ENCODE measurements at places on chromosomes 5 and 9.

DNA sequence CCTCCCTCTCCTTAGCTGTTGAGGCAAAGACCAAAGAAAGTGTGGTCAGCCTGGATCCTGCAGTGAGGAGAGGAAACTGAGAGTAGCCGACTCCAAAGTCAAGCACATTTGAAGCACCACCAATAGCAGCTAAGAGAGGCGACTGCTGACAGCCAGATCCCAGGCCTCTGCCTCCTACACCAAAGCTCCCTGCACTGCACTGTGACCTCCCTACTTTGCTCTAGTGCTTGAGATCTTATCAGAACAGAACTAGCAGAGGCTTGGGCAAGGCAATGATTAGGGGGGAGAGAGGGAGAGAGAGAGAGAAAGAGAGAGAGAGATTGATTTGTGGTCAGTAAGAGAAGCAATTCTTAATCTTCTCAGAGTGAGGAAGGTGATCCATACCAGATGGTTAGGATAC is 216.3 kb downstream of the CDK5RAP2 start:
- no peak for DNase-seq

DNA sequence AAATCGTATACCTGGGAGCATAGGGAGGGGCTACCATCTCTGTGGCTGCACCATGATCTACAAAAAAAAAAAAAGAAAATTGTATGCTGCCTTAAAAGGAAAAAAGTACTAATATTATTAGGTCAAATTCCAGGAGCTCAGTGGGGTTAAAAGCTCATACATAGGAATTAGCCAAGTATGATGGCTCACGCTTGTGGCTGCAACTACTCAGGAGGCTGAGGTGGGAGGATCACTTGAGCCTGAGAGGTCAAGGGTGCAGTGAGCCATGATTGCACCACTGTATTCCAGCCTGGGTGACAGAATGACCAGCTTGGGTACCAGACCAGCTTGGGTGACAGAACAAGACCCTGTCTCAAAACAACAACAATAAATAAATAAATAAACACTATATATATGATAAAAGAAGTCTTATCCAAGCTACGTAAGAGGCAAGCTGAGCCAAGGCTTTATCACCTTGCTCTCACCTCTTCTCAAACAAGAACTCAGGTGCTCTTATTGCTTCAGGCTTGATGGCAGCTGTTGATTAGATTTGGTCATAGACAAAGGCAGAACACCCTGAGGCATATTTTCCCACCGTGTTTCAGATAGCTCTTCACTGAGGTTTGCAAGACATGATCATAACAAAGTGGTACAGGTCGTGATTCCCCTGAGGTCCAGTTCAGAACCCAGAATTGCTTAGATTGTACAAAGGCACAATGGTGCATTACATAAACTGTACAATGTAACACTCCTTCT is 3.3 kb upstream of the FBXW11 start:
- DNase-seq, result no peak

DNA sequence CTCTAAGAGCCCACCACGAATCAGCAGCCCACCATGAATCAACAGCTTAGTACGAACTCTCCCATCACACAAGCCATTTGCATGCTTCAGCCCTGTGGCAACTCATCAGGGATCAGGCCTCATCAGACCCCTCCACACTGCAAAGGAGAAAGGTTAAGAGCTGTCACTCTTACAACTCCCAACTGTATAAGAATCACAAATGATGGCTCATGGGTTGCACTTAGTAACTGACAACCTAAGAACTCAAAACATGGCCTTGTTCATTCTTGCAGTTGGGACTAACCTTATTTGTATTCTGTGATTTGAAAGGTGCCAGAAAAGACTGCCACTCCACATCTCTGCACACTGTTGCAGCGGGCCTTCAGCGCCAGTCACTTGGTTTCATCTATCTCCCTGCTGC is 149.1 kb upstream of the ZNF366 start:
- DNase-seq, result no peak

GRCh38 chr9:35716230-35716629 is 15.8 kb downstream of the TLN1 start:
- DNase-seq, result no peak

- no peak for DNase-seq
Measured at GRCh38 chr9:27203783-27204182, 93.2 kb downstream of the EQTN start.

DNA sequence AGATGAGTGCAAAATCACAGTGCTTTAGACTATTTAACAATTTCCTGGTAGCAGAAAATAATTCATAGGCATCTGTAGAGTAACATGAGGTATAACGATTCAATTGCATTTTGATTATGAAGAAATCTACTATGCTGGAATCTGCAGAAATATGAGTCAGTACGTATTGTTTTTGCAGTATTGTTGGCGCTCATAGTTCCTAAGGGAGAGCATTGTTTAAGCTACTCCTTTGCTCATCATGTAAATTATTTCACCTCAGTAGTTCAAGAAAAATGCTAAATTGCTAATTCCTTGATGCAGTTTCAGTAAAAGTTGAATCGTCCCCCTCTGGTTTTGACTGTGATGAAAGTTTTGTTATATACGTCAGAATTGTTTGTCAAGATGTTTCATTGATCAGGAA is 458.4 kb downstream of the HINT1 start:
- DNase-seq, result no peak

- no peak for DNase-seq
Measured at GRCh38 chr5:139592289-139592688, 31.1 kb downstream of the UBE2D2 start.

GRCh38 chr9:7973123-7973522 is 173.5 kb upstream of the DMAC1 start:
- no peak for DNase-seq

DNA sequence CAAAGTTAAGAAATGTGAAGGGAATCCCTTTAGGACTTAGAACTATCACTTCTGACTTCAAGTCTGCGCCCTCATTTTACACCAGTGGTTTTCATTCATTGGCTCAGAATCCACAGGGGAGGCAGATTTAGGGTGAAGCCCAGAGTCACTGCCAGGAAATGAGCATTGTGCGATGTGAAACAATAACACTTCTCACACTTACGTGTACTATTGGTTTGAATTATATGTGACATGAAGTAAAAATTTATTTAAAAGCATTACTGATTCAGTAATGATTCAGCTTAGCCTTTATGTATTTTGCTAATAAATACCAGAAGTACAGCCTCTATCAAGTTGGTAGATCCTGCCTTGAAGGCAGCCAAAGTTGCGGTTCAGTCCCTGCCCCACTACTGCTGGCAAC is 98.6 kb downstream of the PAM start:
- no peak for DNase-seq

DNA sequence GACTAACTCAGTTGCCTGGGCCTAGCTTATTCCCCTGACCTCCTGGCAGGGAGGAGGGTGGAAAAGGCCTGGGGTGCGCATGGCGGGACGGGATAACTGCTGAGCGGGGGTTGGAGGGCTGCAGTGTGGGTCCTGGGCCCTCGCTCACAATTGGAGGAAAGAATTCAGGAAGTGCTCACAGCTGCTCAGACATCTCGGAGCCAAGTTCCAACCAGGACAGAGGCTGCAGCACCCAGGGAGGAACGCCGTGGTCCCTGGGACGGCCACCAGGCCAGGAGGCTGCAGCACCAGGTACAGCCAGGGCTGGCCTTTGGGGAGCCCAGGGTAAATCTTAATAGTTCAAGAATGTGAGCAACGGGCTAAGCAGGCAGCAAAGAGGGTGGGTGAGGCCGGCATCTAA is at the start of gene SPAAR:
Gene SPAAR (plus strand): TSS at position 217 of the 400 bp plus-strand sequence. CDS start 974 bp downstream, outside the sequence.
- no peak for DNase-seq

GRCh38 chr5:176714067-176714466 is 66.8 kb downstream of the TSPAN17 start:
- no peak for DNase-seq

DNA sequence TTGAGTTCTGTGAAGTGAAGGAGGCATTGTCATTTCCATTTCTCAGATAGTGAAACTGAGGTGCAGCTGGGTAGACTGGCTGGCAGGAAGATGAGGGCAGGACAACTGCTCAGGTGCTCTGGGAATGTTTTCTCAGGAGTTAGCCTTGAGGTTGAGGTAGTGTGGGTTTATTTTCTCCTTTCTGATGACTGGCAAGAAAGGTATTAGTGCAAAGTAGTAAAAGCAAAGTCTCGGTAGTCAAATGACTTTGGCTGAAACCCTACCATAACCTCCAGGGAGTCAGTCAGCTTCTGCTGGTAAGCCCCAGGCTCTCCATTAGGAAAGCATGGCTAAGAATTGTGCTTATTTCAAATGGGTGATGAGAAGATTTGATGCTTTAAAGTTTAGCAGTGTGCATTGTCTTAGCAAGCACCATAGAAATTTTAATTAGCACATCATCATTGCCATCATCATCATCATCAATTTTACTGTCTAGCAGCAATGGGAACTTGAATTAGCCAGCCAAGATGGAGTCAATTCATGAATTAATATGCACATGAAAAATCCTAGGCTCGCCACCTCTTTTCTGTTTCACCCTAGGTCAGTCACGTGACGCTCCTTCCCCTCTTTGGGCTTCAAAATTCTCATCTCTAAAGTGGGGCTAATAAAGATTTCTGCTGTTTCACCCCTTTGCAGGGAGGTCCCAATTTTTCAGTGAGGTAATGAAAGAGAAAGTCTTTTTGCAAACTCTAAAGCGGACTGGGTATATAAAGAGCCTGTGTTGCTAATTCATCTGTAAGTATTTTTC is 10.7 kb upstream of the PAPPA start:
- DNase-seq, result no peak

DNA sequence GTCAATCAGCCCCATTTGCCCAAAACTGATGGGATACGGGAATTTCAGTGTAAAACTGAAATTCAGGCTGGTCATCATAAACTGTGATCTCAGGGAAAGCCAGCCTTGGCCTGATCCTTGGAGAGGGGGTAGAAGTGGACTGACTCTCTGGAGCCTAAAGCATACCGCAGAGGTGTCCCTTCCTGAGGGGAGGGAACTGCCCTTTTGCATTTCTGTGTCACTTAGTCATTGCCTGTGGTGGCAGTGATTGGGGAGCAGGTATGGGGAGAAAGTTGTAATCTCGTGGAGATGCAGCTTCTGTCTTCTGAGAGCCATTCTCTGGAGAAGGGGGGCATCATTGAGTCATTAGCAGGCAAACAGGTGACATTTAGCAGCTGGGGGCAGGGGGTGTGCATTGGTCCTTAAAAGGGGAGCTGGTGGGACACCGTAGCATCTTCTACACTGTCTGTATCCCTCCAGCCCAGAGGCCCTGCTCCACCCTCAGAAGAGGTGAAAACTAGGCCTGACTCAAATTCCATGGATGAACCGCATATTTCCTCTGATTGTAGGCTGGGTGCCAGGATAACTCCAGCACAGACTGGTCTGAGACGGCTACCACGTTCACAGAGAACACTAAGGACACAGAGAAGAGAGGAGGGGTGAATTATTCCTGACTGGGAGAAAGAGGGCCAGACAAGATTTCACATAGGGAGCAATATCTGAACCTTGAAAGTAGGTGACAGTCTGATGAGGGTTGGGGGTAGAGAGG is 143.3 kb downstream of the SEC61B start:
- no peak for DNase-seq

DNA sequence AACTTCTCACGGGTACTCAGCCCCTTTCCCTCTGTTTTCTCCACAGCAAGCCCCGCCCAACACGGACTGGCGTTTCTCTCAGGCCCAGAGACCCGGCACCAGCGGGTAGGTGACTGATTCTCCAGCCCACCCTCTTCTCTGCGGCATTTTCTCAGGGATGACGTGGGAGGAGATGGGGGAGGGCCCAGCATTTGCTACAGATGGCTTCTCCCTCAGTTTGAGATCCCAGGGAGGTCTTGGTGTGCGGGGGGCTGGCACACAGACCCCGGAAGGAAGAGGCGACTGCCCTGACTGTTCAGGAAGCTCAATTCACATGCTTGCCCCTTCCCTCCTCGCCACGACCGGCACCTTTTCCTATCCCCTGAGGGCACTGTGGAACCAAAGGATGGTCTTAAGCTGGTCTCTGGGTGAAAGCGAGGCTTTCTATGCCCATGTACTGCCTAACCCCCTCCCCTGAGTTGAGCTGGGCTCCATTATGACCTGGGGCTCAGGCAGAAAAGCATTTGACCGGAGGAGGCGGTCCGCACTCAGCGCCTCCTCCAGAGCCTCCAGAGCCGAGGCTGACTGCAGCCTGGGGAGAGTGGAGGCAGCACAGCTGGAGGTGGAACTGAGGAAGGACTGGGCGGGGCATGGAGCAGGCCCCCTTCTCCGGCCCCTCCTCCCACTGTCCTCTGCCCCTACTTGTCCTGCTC is 6.0 kb downstream of the PCDHGC5 start:
- no peak for DNase-seq

GRCh38 chr5:180027459-180028089 is 44.0 kb downstream of the RNF130 start:
- DNase-seq, result no peak

GRCh38 chr5:27125856-27126255 is 87.5 kb upstream of the CDH9 start:
- DNase-seq, result no peak

DNA sequence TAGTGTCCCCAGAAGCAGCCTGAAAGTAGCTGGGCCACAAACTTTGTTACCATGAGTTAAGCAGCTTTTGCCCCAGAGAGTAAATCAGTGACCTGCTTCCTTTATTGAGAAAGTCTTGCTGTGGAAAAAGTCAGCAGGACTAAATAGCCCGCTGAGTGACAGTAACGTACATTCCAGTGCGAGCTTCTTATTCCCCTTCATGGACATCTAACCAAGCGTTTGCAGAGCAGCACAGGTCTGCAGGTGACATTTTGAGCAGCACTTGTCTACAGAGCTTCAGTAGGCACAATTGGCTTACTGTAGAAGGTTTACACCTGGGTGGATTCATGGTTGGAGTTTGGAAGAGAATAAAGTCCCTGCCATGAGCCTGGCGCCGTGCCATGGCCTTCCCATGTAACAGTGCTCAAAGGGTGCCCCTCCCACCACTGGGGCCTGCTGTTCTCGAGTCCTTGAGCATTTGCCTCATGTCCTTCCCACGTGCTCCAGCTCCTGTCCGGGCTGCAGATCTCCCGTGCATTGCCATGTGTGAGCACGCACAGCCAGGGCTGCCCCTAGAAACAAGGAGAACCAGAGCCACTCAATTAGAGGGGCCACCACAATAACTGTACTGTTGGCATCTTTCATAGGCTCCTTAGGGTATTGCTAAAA is 41.3 kb upstream of the GRHPR start:
- no peak for DNase-seq

DNA sequence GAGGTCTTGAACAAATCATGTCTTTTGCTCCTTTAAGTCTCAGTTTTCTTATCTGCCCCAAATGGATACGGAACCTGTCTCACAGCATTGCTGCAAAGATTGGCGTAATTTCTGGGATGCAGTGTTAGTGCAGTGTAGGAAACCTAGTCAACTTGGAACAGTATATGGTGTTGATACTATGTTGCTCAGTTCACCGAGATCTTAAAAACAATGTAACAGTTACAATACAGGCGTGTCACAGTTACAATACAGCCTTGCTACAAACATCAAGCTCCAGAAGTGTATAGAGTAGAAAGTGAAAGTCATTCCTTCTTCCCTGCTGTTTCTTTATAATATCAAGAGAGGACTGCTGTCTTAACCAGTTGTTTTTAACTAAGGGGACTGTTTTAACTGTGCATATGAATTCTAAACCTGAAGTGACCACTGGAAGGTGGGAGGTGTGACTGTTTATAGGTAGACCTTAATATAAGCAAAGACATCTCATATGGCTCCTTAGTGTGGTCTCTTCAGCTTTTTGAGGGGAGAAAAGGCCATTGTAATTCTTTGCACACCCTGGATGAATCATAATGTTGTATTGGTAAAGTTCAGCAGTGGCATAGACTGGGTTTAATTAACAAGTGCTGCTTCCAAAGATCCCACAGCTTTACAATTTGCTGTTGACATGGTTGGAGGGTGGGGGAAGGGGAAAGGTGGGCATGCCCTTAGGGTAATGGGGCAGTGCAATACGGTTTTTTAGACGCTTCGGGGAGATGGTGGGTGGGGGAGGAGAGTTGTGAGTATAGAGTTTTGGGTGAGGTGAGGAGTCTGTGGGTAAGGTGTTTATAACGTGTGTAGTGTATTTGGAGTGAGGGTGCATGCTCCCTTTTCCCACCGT is 12.9 kb downstream of the PRRC2B start:
- no peak for DNase-seq
